ENCODE measurements at places on chromosomes 5 and 9.

DNA sequence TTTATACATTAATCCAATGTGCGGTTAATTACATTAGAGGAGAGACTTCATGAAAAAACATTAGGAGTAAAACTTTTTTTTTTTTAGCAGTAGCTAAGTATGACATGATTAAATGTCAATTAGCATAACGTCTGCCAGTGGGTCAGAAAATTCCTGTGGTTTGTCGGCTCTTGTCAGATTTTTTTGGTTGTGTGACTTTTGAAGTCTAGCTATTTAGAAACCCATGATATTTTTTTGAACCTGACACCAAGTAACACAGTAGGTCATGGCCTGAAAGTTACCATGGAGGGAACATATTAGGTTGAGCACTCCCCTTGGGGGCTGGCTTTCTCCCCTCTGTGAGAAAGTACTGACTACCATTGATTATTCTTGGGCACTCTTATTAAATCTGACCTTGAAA lies 84.8 kb upstream of the ALDH1A1 start:
- no peak for DNase-seq

- no peak for DNase-seq
These were observed 130.0 kb upstream of the CDKN2B start for GRCh38 chr9:22138956-22139660.

GRCh38 chr5:57529864-57530263 lies 47.3 kb upstream of the ACTBL2 start:
- DNase-seq, result no peak

DNA sequence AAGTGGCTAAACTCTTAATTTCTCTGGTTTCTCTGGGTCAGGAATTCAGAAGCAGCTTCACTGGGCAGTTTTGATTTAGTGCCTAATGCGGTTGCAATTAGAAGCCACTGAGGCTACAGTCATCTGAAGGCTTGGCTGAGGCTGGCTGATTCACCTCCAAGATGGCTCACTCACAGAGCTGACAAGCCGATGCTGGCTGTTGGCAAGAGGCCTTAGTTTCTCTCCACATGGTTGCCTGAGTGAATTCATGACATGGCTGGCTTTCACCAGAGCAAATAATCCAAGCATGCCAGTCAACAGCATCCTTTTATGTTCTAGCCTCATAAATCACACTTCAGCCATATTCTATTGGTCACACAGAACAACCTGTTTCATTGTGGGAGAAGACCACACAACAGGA lies 2.8 kb upstream of the CDK7 start:
- no peak for DNase-seq

DNA sequence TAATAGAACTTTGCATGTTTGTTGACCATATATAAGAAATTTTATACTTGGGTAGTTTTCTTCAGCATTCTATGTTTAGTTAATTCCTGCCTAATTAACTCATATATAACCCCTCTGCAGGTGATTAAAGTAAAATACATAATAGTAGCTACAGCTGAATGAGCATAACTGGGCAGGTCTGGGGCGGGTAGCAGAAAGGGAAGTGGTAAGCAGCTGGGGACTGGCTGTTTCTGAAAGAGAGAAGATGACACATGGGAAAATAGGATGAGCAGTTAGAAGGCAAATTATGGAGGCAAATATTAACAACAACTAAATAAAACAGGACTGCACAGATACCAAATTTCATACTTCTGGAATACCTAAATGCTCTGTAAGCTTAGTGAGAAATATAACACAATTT lies 128.1 kb downstream of the CPLANE1 start:
- DNase-seq, result no peak

GRCh38 chr5:6936031-6936430 lies 222.8 kb downstream of the TENT4A start:
- no peak for DNase-seq

- DNase-seq, result no peak
These were observed 35.7 kb downstream of the SMIM23 start for GRCh38 chr5:171821286-171821685.

- no peak for DNase-seq
These were observed 22.8 kb downstream of the ANXA1 start for GRCh38 chr9:73174330-73174980.

DNA sequence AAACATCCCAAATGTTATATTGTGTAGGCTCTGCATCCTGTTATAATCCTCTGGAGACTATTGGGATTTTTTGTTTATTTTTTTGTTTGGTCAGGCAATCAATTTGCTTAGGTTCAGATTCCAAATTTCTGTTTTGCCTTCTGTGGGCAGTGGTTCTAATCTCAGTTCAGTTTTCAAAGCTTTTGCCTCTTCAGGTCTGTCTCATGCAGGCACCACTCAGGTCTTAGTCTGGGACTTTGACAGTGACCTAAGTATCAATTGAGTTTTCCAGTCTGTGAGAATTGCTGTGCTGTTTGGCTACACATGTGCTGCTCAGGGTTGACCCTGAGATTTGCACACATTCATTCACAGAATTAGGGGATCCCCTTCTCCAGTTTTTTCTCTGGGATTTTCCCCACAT lies 14.1 kb downstream of the SNX2 start:
- DNase-seq, result no peak

GRCh38 chr5:114822863-114823262 lies 346.8 kb downstream of the TRIM36 start:
- DNase-seq, result no peak

DNA sequence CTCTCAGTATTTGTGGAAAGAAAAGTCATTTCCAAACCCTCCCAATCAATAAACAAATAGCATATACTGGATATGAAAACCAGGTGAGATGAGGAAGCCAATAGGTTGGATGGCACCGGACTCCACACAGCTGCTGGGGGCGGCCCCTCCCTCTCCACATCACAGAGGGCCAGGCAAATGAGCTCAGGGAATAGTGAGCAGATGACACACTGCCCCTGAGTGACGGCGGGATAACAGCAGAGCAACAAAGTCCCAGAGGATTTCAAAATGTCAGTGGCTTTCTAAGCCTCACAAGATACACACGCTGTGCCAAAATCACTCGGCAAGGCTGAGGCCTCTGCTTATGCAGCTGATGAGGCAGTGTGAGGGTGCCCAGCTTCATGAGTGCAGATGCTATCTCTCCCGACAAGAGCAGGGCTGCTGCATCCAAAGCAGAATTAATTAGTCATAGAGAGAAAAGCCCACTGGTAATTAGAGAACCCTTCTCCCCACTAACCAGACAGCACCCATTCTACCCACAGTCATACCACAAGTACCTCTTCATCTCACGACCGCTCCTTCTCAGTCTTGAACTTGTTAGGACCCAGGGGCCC lies 235.0 kb upstream of the NFIL3 start:
- no peak for DNase-seq

GRCh38 chr5:59390074-59390659 lies 503.4 kb downstream of the PDE4D start:
- no peak for DNase-seq

GRCh38 chr9:95770653-95771131 lies 104.8 kb upstream of the ERCC6L2 start:
- no peak for DNase-seq

DNA sequence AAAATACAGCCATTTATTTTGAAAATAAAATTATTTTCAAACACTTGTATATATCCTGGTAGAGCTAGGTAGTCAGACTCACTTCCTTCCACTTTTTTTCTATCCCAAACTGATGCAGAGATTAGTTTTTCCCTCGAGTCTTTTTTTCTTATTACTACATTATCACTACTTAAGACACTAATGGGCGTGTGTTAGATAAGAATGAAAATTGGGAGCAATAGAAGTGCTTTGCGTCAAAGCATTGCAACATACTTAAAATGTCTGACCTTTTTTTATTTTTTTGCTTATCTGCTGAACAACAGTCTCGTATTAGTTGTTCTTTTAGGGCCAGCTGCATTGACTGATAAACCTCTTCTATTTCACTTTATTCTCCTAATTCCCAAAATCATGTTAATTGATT lies 1278.7 kb downstream of the CDH12 start:
- DNase-seq, result no peak

- no peak for DNase-seq
These were observed 124.1 kb downstream of the C9orf152 start for GRCh38 chr9:110083866-110084265.

- DNase-seq, result no peak
These were observed 44.1 kb downstream of the SNX18 start for GRCh38 chr5:54561651-54562050.

All from activated effector memory CD4-positive, alpha-beta T cell treated with Interleukin-2 at 50 U/mL for 16 hours (primary cell).